Dermis blood vessel endothelial cell (primary cell): ENCODE measurements at places on chromosomes 12 and 14. TPM values are rescaled to one million over a fixed set of nuclear protein-coding genes. Genes with fewer than 3 reads are reported as not detected.

- peak; percentile 85 for DNase-seq
Observed at GRCh38 chr12:115404761-115405470, 720.9 kb upstream of the TBX3 start.

DNA sequence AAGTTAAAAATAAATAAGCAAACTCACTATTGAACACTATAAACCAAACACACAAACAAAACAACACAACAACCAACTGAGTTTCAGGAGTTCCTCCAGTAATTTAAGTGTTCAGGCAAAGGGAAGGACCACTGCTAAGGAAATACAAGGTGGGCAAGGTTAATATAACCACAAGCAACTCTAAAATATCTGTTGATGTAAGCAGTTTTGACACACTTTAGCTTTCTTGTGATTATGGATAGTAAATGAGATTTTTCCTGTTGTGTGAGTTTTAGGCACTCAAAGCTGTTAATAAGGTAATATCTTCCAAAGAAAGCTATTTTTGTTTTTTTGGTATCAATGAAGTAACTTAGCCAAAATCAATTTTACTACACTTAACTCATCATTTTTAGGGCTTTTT is 839.1 kb upstream of the FOXG1 start:
- no peak for DNase-seq

GRCh38 chr14:79466938-79467527 is 744.3 kb downstream of the DIO2 start:
- no peak for DNase-seq

DNA sequence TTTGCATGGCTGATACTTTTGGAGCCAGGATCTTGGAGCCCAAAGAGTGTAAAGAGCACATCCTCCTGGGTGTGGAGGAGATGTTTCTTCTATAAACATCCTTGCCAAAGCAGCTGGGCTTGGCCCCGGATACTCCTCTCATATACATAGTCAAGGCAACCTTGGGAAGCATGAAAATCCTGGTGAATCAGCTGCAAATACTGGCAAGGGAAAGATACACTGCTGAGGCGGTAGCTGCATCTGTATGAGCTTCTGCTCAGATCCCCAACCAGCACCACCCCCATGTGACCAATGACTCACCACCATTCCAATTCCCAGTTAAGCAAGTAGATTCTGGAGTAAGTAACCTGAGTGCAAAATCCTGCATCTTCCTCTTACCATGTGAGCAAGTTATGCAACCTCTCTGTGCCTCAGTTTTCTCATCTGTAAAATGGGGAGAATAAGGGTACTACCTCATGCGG is 567.4 kb downstream of the MED13L start:
- DNase-seq = no peak

- DNase-seq = no peak
Observed at GRCh38 chr12:44235674-44236073, 399.8 kb downstream of the TMEM117 start.

- no peak for DNase-seq
Observed at GRCh38 chr12:31118347-31119191, 44.9 kb downstream of the DDX11 start.

GRCh38 chr12:9736936-9737705 is 4.2 kb upstream of the CLECL1 start:
- peak; percentile 28 for DNase-seq

DNA sequence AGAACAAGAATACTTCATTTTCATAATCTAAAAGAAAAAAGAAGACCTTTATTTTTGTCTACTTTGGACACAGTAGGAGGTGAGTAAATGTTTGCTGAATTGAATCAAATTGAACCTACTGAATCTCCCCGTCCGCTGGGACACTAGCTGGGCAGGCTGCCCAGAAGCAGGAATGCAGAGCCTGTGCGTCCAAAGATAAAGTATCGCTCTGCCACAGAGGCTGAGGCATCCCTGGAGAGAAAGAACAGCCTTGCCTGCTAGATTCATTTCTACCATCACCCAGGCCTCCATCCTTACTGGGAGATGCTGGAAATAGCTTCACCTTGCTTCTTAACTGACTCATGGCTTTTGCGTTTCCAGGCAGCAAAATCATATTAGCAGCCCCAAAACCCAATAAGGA is 64.1 kb upstream of the TSPAN11 start:
- peak; percentile 13 for DNase-seq

GRCh38 chr12:66398931-66399910 is 96.9 kb downstream of the HELB start:
- peak; percentile 12 for DNase-seq

LYZ gene
- not detected in 2 replicates for total RNA-seq

CEP170B gene
- 9.0 and 12.3 TPM in 2 replicates for total RNA-seq

SRRM4 gene
- total RNA-seq = not detected in 2 replicates

SSTR1 gene
- total RNA-seq = 0.17 and 0.33 TPM in 2 replicates
